ENCODE measurements at places on chromosomes 12 and 14.

GRCh38 chr14:53330441-53330840 lies 177.3 kb upstream of the DDHD1 start:
- DNase-seq, result no peak

DNA sequence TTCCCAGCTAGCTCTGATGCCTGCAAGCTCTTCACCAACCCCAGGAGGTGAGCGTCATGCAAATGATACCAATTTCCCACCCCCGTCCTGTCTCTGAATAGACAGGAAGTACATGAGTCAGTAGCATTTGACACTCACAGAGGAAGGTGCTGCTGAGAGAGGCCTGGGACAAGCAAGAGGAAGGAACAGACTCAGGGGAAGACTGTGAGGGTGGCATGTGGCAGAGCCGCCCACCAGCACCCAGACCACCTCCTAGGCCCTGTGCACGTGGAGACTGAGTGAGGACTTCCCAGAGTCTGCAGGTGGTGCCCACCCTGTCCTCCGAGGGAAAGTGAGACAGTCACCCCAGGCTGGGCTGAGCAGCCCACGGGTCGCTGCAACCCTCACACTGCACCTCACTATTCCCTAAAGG lies 199.5 kb upstream of the SFSWAP start:
- DNase-seq, result peak; percentile 84

DNA sequence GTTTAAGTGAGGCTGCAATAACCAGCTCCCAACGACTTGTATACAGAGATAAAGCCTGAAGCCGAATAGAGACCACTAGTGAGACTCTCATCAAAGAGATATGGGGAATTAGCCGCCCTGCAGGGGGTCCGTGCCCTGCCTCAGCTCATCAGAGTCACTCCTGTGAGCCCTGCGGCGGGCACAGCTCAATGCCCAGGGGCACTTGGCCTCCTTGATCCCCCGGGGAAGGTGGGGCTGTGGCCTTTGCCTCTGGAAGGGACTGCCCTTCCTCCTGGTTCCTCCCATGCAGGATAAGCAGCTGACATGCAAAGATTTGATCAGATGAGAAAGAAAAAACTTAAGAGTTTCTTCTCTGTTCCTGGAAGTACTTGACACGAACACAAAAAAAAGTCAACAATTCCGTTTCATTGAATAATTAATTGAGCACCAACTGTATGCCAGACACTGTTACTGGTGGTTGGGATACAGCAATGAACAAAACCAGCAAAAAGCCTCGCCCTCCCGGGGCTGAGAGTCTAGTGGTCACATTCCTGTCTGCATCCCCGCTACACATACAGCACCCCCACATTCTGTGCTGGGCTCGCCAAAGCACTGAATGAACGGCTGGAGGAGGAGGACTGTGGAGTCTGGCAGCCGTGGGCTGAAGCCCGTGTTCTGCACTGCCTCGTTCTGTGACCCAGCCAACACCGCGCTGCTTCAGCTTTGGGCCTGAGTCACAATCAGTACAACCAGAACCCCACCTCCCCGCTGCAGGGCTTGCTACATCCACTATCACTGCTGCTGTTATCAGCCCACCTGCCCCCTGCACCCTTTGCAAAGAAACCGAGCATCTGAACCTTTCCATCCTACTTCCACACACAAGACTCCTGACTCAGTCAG lies 10.3 kb downstream of the TTC7B start:
- DNase-seq, result no peak

GRCh38 chr12:188910-189621 lies 24.9 kb downstream of the SLC6A12 start:
- peak; percentile 62 for DNase-seq

GRCh38 chr14:83779266-83779665 lies 1750.7 kb upstream of the FLRT2 start:
- no peak for DNase-seq

DNA sequence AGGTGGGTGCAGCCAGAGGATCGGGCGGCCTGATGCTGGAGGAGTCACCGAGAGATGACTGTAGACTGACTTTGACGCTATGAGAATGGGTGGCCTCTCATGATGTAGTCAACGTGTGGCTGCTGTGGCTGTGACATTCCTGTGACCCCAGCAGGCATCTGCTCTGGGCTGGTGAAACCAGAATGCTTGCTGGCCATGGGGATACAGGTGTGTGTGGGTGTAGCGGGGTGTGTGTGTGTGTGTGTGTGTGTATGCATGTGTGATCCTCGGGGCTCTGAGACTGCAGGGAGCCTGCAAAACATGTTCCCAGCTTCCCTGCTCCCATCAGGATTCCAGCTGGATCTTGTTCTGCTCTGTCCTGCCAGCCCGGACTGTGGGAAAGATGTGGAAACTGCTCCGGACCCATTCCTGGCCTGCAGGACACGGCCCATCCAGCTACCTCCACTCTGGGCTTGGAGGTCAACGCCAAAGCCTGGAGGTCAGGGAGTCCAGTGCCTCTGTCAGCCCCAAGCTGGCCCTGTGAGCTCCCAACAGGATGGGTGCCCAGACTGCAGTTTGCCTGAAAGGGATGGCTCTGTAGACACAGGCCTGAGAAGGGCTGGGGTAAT lies 18.8 kb upstream of the HHIPL1 start:
- DNase-seq, result no peak

- DNase-seq, result no peak
Observed at GRCh38 chr12:76755829-76756379, 8.0 kb upstream of the ZDHHC17 start.
